Femur (tissue), 1 donor: ENCODE measurements at places on chromosomes 2 and 18.

GRCh38 chr2:110905217-110905616, 172.8 kb downstream of the ACOXL start:
- DNase-seq: peak; percentile 52

DNA sequence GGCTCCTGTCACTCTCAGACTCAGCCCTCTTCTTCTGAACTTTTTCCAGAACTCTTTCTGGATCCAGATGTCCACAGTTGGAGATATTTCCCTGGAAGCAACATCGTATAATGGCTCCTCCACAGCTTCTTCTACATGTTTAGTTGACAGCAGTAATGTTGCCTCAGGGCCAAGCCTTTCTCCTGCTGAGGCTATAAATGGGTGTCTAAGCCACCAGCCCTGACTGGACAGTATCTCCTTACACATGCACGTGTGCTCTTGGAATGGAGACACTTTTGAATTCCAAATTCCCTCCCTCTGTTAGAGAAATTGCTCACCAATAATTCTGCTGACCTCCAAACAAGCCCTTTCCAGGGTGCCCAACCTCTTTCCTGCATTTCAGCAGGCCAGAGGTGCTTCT, 156.2 kb upstream of the PIK3C3 start:
- DNase-seq: no peak

DNA sequence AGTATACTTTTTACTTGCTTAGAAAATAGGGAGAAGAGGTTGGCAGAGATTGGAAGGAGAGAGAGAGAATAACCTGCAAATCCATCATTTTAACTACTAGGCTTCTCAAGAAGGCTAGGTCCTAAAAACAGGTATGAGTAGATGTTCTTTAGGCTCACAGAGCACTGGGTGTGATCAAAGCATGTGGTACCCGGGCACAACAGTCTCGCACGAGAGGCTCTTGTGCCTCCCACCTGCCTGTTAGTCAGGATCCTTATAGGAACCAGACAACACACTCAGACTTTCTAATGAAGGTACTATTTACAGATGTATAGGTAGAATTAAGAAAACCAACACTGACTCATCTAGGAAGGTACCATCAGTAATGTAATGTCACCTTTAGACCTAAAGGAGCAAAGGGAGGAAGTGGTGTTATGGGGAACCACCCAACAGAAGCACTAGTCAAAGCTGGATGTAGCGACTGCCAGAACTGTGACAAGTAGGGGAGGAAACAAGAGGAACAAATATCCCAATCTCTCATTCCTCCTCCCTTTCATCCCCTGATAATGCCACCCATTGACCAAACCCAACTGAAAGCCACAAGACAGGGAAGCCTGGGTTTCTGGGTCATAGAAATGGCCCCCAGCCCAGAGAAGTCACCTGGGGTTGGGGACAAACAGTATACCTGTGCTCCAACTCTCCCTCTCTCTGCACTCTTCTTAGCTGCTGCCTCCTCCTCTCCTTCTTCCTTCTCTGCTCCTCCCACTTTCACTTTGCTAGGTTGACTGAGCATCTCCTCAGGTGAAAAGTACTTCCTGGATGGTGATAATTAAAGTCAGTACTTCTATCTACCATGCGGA, 16.0 kb upstream of the MARCHF4 start:
- DNase-seq: no peak

DNA sequence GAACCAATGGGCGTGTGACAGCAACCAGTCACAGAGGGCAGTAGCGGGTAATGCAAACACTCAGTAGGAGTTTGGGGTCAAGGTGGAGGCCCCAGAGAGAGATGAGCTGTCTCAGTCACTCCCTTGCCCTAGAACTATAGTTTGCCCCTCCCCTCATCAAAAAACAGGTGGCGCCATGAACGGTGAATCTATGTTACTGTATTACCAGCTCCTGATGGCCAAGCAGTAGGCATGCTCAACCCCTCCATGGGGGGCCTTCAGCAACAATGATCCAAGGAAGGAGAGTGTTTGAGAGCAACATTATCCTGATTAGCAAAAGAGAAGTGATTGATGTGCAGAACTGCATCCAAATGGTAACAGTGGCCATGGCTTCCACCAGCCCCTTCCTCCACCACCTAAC, 30.4 kb downstream of the TRABD2A start:
- no peak for DNase-seq

- no peak for DNase-seq
These were observed 46.7 kb downstream of the NBEAL1 start for GRCh38 chr2:203061346-203061745.

DNA sequence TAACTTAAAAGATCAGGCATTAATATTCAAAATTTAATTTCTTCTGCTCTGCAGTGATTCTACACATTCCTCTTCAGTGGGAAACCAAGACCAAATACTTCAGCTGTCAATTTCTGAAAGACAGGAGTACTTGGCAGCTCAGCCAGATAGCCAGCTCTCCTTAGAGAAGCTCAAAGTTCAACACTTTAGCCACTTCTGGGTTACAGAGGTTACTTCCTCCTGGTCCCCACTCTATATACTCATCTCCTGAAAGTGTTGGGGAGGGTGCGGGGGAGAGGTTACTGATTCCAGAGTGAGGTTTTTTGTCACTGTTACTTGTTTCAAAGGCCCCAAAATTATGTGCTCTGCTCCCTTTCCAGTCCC, 4.1 kb downstream of the CYTIP start:
- no peak for DNase-seq

GRCh38 chr2:134717286-134718022, 1.3 kb downstream of the TMEM163 start:
- DNase-seq: no peak

GRCh38 chr2:47720559-47720958, 62.4 kb upstream of the MSH6 start:
- DNase-seq: no peak

- no peak for DNase-seq
These were observed 246.2 kb downstream of the XIRP2 start for GRCh38 chr2:167134381-167135072.

DNA sequence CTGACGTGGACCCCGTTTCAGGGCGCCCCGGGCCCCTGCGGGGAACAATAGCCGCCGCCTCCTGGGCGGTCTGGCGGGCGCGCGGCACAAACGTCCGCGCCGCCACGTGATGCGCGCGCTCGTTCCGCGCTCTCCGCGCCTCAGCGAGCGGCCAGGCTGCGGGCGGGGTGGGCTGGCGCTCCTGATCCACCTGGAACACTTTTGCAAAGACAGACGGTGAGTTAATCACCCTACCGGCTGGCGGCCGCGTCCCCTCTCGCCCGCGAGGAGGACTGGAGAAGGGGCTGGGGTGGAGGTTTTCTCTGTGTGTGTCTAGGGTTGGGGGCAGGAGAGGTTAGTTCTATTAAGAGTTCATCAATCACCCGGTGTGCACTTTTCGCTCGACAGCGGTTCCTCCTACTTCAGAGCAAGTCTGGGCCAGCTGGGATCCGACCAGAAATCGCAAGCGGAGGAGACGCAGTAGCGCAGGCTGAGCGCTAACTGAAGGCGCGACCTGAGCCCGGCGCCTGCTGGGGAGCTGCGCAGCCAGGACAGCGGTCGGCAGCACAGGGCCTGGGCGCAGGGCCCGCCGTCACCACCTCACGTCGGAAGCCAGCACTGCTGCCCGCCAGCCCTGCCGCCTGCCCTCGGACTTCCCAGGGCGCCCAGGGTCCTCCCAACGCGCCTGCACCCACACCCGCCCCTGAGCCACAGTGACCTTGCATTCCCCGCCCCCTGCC, 10.3 kb upstream of the HOXD1 start:
- DNase-seq: peak; percentile 51

- DNase-seq: no peak
These were observed 52.9 kb upstream of the FSHR start for GRCh38 chr2:49207204-49207603.

GRCh38 chr2:113058998-113059960, at the start of gene IL36RN:
Gene IL36RN, plus strand, starts transcription at chr2:113059198. Its CDS starts 241 bp downstream, at chr2:113059439.
- no peak for DNase-seq

DNA sequence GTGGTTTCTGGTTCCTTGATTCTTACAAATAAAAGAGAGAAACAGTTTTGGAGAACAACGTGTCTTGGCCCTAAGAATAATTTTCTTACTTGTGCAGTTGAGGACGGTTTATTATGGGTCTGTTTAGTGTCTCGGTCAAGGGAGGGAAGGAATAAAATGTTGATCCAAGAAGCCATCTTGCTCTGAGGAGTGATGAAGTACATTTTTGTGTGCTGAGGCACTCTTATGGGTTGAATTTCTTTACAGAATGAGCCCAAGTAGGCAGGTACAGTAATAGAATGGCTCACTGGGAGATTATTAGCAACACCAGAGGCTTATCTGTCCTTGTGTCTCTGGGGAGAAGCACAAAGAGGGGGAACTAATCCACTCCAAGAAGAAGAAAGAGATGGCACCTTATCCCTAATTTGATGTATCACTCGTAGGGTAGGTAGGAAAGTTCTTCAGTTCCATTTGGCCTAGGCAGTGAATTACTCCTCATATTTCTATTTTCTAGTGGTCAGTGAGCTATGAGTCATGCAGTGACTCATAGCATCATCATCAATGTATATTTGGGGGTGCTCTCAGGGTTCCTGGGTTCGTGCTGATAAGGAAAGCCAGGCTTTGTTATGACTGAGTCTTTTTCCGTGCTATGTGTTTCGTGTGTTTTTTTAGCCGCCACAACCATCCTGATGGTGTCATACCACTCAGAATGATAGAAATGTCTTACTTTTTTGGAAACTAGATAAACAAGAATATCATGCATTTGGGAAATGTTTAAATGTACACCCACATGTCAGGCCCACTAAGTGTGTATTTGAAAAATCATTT, 250.1 kb upstream of the CTAGE1 start:
- DNase-seq: no peak

GRCh38 chr2:28484835-28485234, 11.0 kb upstream of the PLB1 start:
- DNase-seq: no peak

DNA sequence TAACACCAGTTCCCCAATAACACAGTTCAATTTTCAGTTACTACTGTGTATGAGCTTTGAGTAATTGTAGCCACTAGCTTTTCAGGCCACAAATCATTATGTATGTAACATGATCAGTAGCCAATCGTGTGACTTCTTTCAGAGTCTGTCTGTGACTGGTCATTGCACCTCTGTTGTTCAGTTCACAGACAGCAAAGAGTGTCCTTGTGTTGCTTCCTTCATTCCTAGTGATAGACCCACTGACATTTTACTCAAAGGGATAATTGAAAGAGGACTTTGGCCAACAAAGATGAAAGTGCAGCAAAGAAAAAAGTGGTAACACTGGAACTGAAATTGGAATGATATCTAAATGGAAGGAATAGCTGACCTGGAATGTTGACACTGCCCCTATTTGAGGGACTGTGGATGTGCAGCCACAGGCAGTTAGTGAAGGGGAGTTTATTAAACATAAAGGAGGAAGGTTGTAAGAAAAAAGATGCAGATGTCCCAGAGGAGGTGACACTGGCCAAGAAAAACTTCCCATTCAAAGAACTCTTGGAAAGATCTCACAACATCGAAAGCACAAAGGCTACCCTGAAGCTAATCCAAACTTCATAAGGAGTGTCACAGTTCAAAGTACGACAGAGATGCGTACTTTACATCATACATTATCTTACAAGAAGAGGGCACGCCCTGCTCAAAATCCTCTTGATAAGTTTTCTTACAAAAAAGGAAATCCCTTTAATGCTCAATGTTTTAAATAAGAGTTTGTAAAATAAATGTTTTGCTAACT, 19.3 kb downstream of the TTC39C start:
- no peak for DNase-seq

GRCh38 chr2:55134316-55134706, 84.1 kb upstream of the RTN4 start:
- no peak for DNase-seq

DNA sequence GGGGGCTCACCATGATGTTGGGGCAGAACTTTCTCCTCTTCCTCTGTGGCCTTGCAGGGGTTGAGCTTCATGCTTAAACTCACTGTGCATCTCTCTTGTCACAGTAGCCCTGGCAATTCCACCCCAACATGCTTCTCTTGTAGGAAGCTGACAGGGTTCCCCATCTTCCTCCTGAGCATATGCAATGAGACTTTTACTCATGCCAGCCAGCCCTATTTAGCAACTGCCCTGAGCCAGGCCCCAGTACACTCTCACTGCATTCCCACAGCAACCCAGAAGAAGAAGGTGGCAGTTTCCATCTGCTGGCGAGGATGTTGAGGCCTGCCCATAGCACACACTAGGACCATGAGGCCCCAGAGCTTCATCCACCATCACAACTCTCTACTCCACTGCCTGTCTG, 72.2 kb upstream of the TEX51 start:
- DNase-seq: no peak

GRCh38 chr2:65425276-65425675, 7.1 kb downstream of the SPRED2 start:
- DNase-seq: no peak

- DNase-seq: no peak
These were observed 15.9 kb upstream of the TXNDC2 start for GRCh38 chr18:9869715-9870430.
